ENCODE measurements at places on chromosomes 1 and 21.

DNA sequence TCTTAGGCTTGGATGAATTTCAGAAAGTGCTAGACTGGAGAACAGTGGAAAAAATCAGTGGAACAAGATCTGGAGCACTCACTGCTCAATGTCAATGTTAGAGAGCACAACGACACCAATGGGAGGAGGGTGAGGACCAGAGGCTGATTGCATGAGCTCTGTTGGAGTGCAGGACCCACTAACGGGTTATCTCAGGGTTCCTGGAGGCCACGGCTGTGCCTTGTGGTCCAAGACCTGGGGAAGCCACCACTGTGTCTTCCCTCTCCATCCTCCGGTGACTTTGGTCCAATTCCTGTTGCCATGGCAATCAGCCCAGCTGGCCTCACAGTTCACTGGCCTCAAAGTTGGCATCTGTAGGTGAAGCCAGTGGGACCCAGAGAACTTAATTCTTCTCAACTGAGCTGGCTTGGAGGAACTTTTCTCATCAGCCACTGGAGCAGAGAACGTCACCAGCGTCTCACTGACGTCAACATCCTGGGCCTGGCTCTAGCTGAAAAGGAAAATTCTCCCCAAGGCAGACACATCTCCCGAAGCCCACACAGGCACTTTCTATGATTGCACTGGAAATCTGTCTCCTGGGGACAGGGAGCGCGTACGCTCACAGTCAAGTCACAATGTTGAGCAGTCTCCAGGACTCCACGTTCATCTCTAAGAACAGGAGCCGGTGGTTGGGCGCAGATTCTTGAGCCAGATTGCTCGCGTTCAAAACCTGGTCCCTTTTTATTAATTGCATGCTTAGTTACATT lies 21.9 kb upstream of the GPR157 start:
- DNase-seq, result peak; percentile 51

DNA sequence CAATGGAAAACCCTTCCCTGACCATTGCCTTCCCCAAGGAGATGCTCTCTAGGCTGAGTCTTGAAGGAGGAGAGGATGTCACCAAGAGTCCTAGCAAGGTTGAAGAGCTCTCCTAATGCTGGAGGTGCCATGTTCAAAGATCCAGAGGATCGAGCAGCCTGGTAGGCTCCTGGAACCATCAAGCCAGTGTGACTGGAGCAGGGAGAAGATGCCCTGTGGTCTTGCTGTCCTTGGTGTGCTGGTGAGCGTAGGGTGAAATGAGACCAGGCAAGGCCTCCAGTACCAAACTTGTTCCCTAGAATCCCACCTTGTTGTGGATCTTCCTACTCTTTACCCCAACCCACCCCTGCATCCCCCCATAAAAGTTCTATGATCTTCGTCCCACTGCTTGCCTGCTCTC lies 46.6 kb upstream of the GALNT2 start:
- no peak for DNase-seq

- no peak for DNase-seq
Measured at GRCh38 chr1:229699613-229700267, 73.7 kb downstream of the URB2 start.

- DNase-seq, result no peak
Measured at GRCh38 chr21:32351428-32351827, 41.4 kb downstream of the URB1 start.

- no peak for DNase-seq
Measured at GRCh38 chr21:45954261-45954660, 27.3 kb upstream of the COL6A1 start.

GRCh38 chr1:158008630-158009029 lies 15.2 kb downstream of the KIRREL1 start:
- peak; percentile 27 for DNase-seq

DNA sequence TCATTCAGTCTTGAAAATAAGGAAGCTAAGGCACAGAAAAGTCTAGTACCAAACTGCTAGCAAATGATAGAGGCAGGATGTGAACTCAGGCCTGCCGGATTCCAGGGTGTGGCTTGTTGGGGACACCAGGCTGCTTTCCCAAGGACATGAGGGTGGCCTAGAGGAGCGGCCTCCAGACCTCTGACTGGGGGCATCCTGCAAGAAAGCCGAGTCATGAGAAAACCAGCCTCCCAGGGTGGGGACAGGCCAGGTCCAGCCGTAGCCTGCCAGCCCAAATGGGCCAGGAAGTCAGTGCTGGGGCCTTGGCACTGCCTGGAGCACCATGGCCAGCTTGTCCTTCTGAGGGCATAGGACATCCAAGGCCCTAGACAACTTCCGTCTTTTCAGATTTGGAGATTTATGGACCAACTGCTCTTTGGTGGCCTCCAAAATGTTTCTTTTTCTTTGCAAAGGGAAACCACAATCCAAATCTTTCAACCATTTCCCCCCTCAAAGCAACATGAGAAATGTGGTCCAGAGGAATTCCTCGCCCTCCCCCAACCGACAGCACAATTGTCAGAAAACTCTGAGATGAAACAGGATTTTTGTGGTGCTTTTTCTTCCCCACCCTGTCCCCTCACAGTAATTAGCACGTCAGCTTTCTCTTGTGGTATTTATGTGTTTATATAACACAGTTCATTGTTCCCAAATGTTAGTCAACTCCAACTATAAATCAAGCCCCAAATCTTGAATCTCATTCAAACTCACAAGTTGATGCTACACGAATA lies 212.3 kb downstream of the KAZN start:
- no peak for DNase-seq

GRCh38 chr1:29271724-29272123 lies 35.4 kb downstream of the PTPRU start:
- peak; percentile 53 for DNase-seq

- no peak for DNase-seq
Measured at GRCh38 chr21:14592296-14593000, 46.3 kb upstream of the SAMSN1 start.

GRCh38 chr1:22552021-22552420 lies 11.3 kb upstream of the EPHA8 start:
- DNase-seq, result no peak

GRCh38 chr1:227998374-227999055 lies 8.3 kb upstream of the WNT3A start:
- DNase-seq, result no peak

All from psoas muscle (tissue), 8 donors.